ENCODE measurements at places on chromosomes 4 and X. TPM values are rescaled to one million over a fixed set of nuclear protein-coding genes. Genes with fewer than 3 reads are reported as not detected.

- H3K4me3 ChIP-seq = no peak overlapping the region
- no peaks in the 10 kb centered on the region for H3K36me3 ChIP-seq
- no peaks in the 10 kb centered on the region for H3K4me1 ChIP-seq
- peak overlapping the region; percentile 59 for H3K27ac ChIP-seq
- H3K27me3 ChIP-seq = no peaks in the 10 kb centered on the region
Observed at GRCh38 chr4:76233529-76233928, 18.0 kb upstream of the FAM47E start.

DNA sequence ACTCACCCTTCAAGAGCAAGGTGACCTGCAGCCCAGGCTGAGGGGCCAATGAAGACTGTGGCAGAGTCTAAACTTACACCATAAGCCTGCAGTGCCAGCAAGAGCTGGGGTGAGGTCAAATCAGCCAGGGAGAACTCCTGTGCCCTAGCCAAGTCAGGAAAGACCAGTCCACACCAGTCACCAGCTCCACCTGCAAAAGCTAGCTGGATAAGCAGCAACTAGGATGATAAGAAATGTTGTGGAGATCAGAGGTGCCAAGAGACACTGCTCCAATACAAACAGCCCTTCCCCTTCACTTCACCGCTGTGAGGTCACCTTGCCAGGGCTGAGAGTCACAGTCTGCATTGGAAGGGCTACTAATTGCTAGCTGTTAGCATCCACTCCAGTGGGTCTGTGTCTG, 31.3 kb downstream of the NIPAL1 start:
- H3K4me1 ChIP-seq = peaks cover 46% of the 10 kb centered on the region
- peaks cover under 1% of the 10 kb centered on the region for H3K27me3 ChIP-seq
- H3K36me3 ChIP-seq = no peaks in the 10 kb centered on the region
- DNase-seq = no peak

The GABRE gene
- not detected for polyA plus RNA-seq

The HSD17B13 gene
- polyA plus RNA-seq = not detected

DNA sequence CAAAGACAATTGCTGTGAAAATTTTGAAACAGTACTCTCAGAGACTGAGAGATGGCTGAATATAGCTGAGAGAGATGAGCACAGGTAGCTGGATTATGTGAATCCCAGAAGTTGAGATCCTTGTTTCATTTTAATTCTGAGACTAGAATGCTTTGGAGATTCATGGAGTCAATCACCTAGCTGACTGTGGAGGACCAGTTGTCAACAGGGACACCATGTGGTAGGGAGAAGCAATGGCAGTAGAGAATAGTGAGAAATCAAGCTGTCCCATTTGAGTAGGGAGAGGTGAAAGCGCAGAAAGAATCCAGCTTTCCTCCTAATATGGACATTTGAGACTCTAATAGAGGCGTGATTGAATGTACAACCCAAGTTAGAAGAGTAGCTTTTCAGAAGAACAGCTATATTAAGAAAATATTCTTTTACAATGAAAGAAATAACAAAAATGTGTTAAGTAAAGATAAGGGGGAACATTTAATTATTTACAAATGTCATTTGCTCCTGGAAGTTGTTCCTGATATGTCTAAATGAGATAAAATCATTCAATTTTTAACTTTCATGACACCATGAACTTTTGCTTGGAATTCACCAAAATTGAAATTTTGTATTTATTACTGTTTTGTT, 30.3 kb upstream of the GLRB start:
- DNase-seq = no peak
- H3K27ac ChIP-seq = no peak overlapping the region
- no peaks in the 10 kb centered on the region for H3K36me3 ChIP-seq
- no peak overlapping the region for H3K4me3 ChIP-seq
- H3K27me3 ChIP-seq = no peaks in the 10 kb centered on the region

Measured in CD8-positive, alpha-beta memory T cell (primary cell).